ENCODE measurements at places on chromosomes 13 and 19.

DNA sequence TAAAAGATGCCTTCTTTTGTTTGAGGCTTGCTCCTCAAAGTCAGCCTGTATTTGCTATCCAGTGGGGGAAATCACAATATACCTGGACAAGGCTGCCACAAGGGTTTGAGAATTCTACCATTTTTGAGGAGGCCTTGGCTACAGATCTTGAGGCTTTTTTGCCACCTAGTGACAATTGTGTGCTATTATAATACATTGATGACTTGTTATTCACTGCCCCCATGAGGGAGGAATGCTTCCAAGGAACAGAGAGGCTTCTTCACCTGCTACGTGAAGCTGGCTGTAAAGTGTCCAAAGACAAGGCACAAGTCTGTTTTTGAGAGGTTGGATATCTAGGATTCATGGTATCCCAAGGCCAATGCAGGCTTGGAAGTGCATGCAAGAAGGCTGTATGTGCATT is 72.5 kb downstream of the ZNF708 start:
- no peak for DNase-seq

DNA sequence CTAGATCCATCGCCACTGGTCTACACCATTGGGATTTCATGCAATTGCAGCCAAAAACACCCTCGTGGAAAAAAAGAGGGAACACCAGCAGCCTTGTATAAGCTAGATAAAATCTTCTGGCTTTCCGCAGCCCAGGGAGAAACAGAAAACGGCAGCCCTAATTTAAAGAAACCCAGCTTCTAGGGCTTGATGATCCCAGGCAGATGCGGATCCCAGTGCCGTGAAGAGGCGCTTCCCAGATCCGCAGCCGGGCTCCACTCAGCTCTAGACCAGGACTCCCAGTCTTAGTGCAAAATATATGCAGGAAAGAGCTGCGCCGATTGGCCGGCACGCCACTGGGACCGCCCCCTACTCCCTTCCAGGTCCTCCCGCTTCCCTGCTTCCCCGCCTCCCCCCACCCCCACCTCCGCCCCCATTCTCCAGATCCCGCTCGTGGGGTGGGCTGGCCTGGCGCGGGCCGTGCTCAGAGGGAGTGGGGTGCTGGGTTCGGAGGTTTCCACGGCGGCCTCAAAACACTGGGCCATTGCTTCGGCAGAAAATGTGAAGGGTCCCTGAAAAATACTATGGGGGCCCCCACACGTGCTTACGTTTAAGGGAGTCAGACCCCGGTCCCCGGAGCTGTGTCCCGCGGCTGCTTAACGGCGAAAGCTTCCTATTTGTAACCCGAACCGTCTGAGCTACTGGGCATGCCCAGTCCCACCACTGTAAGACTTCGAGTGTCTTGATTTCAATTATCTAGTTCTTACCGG is 63.1 kb downstream of the SERP2 start:
- peak; percentile 55 for DNase-seq

GRCh38 chr13:58843567-58843966 is 1212.0 kb downstream of the PCDH17 start:
- no peak for DNase-seq

DNA sequence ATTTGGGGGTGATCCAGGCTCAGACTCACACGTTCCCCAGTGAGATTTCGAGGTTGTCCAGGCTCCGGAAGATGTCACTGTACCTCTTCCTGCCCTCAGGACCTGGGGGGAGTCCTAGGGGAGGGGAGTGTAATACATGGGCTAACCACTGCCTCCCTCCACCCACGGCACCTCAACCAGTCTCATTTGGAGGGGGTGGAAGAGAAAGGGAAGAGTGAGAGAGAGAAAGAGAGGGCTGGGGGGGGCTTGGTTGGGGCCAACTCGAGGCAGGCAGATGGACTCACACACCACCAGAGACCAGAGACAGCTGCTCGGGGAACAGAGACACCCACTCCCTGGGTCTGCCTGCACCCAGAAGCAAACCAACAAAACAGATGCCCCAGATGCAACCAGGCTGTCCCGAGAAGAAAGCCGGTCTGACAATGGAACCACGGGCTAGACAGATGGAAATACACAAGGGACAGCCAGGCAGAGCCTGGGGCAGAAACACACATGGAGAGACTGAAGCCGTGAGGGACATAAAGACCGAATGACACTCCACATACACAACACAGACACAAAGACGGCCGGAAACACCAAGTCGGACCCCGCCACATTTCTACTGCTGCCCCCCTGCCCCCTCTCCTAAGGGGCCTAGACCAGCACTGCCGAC is 825 bp downstream of the GMIP start:
- peak; percentile 67 for DNase-seq

GRCh38 chr13:24650161-24650560 is 30.0 kb upstream of the ATP12A start:
- no peak for DNase-seq

- no peak for DNase-seq
Observed at GRCh38 chr13:44808185-44808584, 181.1 kb downstream of the NUFIP1 start.

- DNase-seq, result no peak
Observed at GRCh38 chr13:64556376-64556775, 2673.8 kb downstream of the PCDH9 start.

DNA sequence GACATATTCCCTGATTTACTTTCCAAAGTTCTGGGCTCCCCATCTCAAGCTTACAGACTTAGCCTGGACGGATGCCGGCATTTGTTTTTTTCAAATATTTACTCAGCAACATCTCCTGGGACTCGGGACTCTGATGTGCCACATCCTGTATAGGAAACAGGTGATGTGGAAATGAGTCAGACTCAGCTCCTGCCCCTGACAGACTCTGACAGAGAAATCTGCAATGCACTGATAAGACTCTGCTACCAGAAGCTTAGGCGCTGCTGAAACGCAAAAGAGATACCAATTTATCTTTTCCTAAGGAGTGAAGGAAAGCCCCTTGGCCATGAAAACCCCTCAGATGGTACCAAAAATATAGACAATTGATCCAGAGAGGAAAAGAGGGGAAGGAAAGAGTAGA is 16.2 kb downstream of the LAIR2 start:
- peak; percentile 24 for DNase-seq

Measured in stimulated activated naive CD8-positive, alpha-beta T cell treated with anti-CD3 and anti-CD28 coated beads, Interleukin-15, Interleukin-2, amounts not matched to agents 100 U/mL and 50 U/mL, for 24 hours (primary cell).